ENCODE measurements at places on chromosomes 16 and 17.

DNA sequence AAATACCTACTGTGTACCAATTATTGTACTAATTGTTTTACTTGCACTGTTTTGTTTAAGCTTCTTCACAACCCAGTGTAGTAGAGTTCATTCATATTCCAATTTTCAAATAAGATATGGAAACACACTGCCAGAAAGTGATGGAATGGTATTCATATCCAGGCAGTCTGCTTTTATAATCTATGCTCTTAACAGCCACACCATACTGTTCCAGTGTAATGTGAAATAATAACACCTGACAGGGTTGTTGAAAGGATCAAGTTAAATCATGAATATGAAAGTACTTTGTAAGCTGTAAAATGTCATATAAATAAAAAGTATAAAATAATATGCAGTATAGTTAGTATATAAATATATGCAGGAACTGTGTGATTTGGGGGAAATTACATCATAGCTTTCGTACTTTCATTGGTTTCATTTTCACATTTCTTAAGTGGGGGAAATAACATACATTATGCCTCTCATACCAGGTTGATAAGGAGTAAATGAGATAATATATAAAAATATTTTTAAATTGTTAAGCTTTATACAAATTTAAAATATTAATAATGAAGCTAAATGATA lies 230.8 kb downstream of the TANC2 start:
- peak; percentile 17 for DNase-seq

- no peak for DNase-seq
Measured at GRCh38 chr17:65584604-65585521, 23.4 kb upstream of the AXIN2 start.

DNA sequence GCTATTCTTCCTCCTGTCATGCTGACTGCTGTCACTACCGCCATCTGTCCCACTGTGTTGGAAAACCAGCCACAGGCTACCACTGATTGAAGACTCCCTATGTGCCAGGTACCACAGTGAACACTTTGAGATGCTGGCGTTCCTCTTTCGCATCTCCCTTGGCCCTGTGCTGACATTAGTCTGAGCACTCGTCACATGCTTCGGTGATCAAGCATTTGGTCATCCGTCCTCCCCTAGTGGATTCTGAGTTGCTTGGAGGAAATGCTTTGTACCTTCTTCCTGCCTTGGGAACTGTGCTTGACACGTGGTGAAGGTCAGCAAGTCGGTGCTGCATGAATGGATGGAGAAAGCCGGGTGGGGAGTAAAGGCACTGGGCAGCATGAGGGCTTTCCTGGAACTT lies 260.1 kb downstream of the SNX29 start:
- no peak for DNase-seq

DNA sequence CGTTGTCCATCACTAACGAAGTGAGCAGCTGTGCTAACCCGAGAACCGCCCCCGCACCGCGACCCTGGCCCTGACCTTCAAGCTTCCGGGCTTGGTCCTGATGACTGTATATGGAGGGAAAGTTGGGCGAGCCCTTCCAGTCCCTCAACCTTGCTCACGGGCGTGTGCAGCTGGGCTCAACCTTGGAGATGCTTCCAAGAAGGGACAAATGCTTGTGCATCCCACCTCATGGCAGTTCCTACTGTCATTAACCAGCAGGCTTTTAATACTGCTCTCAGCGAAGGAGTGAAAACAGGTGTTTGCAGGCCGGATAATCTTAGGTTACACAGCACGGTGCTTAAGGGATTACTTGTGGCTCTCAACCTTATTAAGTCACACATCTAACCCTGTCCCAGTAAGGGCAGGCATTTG lies 33.5 kb downstream of the SRL start:
- no peak for DNase-seq

GRCh38 chr16:20624882-20625807 lies 49.0 kb upstream of the ACSM2B start:
- no peak for DNase-seq

- peak; percentile 63 for DNase-seq
Measured at GRCh38 chr17:29292071-29292991, 1.6 kb downstream of the NUFIP2 start.

GRCh38 chr17:77679589-77679988 lies 278.9 kb upstream of the TNRC6C start:
- DNase-seq = no peak

- no peak for DNase-seq
Measured at GRCh38 chr16:4233431-4233830, 8.4 kb downstream of the SRL start.

- no peak for DNase-seq
Measured at GRCh38 chr16:86681031-86681756, 102.8 kb downstream of the FOXL1 start.

DNA sequence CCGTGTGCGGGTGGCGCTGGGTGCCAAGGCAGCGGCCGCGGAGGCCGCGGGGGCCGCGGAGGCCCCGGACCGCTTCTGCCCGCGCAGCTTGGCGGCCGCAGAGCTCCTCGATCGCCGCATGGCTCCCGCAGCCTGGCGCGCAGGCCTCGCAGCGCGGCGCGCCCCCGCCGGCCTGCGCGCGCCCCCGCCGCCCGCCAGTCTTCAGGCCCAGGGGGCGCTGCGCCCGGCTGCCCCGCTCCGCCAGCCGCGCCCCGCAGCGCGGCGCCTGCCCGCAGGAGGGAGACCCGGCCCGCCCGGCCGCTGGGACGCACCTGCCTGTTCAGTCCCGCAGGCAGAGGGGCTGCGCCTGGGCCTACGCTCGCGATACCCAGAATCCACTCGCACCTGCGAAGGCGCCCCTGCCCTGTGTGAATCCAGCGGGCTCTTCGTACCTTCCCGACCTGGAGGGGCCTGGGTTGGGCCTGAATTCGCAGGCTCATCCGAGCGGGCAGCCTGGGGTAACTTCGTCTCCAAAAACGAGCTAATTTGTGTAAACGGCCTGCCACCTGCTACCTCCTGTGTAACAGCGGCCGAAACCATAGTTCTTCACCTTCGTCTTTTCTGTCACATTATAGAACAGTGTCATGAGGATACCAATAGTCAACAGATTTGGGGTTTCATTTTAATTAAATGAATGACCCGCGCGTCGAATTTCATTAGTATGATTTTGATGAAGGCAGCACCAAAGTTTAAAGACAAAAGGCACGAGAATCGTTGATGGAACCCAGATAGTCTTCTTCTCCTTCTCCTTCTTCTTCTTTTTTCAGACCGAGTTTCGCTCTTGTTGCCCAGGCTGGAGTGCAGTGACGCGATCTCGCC lies at the start of gene CENPV:
Gene CENPV (minus strand): TSS at position 153 of the 858 bp plus-strand sequence. CDS start 33 bp downstream, at position 120.
- peak; percentile 88 for DNase-seq

GRCh38 chr17:77466140-77466539 lies 325.4 kb downstream of the SEC14L1 start:
- no peak for DNase-seq

GRCh38 chr16:68035227-68035626 lies 12.1 kb downstream of the DUS2 start:
- DNase-seq = no peak

- no peak for DNase-seq
Measured at GRCh38 chr17:8225813-8226535, 15.6 kb upstream of the AURKB start.

DNA sequence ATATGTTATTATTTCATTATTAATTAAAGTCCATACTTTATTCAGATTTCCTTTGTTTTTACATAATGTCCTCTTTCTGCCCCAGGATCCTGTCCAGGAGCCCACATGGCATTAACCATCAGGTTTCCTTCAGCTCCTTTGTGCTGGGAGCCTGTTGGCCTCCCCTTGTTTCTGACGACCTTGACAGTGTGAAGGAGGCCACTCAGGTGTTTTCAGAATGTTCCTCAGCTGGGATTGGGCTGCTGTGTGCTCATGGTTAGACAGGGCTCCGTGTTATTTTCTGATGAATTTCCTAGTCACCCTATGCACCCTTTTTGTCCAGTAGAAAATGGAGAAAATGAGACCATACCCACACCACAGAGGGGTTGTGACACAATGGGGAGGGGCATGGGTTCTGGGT lies 281.0 kb upstream of the FOXF1 start:
- no peak for DNase-seq

- no peak for DNase-seq
Measured at GRCh38 chr17:27384261-27384701, 72.0 kb upstream of the KSR1 start.

GRCh38 chr16:1150511-1150982 lies 2.4 kb upstream of the CACNA1H start:
- DNase-seq = no peak

DNA sequence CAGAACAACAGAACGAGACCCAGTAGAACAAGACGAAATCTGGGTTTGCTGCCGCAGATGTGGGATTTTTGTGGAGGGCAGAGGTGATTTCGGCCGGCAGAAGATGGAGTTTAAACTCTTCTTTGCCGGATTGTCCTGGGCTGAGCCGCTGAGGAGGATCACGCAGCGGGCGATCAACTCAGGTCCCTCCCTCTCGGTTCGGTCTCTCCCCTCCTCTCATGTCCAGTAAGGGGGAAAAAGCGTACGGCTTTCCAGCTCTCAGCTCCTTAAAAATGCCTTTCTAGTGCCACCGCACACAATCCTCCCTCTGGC lies 2.5 kb downstream of the PHF12 start:
- DNase-seq = no peak

DNA sequence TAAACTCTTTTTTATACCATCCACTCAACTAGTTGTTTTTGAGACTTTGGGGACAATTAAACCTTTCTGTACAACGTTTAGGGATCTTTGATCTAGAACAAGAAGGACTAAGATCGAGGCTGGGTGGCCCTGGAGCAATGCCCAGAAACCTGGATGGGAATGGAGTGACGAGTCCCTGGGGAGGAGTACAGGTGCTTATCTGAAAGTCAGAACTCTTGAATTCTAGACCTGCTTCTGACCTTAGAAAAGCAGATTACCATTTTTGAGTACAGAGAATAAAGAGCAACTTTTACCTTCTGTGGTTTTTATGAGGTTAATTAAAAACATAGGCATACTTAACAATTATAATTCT lies 17.8 kb downstream of the UBE2Z start:
- DNase-seq = no peak

DNA sequence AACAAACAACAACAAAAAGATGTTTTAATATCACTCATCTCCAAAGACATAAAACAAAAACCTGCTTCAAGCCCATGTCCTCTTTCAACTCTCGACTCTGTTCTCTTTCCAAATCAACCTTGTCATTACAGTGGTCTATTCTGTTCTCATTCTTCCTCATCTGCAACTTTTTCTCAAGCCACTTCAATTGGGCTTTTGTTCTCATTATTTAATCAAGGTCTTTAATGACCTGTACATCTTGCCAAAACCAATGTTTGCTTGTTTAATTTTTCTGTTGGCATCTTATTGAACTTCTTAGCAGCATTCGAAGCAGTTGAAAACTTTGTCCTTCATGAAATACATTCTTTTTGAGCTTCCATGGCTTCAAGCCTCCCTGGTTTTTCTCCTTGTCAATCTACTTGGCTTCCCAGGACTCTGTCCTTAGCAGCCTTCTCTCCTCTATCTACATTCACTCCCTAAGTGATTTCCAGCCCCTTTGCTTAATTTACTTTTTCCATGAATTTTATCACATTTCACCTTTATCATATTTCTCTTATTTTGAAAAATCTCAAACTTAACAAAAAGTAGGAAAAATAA lies 19.6 kb upstream of the RABEP1 start:
- DNase-seq = no peak

- DNase-seq = no peak
Measured at GRCh38 chr17:11241611-11242226, 706 bp downstream of the SHISA6 start.

DNA sequence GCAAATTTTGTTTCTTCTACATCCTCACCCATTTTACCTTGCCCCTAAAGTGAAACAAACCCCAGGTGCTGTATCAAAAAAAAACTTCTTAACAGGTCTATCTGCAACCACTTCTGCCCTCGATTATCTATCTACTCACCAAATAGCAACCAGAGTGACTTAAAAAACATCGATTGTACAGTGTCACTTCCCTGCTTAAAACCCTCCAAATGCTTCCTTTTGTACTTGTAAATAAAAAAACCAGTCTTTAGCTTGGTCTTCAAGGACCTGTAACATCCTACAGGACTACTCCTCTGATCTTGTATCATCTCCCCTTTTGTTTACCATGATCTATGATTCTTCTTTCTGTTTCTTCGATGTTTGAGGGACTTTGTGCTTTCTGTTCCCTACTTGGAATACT lies 82.7 kb upstream of the CORO6 start:
- DNase-seq = no peak

DNA sequence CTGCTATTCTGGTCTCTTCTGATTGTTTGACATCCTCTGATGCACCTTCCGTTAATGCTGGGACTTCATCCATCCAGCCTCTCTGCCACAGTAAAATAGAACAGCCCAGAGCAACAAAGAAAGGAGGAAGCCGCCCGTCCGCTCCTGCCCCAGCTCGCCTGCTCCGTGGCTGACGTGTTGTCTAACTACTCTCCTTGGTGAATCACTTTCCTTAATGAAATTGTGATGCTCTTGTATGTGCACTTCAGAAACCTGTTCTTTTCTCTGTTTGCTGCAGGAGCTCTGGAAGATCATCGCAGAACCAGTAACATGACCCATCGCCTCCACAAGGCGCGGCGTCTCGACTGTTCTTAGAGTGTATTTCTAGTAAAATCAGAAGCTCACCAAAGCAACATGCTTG lies 24.3 kb downstream of the METTL22 start:
- no peak for DNase-seq

GRCh38 chr16:1991588-1991947 lies 1.8 kb downstream of the SYNGR3 start:
- no peak for DNase-seq

- no peak for DNase-seq
Measured at GRCh38 chr16:84785843-84786581, 33.8 kb upstream of the CRISPLD2 start.

DNA sequence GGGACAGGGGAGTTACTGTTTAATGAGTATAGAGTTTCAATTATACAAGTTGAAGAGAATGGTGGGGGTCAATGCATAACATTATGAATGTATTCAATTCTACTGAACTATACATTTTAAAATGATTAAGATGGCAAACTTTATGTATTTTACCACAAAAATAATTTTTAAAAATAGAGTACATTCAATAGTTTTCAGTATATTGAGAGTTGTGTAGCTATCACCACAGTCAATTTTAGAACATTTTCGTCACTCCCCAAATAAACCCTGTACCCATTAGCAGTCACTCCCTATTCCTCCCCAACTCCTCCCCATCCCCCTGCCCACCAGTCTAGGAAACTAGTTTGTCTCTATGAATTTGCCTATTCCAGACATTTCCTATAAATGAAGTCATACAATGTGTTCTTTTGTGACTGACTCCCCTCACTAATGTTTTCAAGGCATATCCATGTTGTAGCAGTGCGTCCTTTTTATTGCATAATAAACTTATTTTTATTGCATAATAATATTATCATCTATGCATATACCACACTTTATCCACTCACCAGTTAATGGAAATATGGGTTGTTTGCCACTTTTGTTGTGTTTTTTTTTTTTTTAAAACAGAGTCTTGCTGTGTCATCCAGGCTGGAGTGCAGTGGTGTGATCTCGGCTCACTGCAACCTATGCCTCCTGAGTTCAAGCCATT lies 52.5 kb upstream of the ERN1 start:
- no peak for DNase-seq

GRCh38 chr16:84672276-84673202 lies 24.2 kb downstream of the KLHL36 start:
- peak; percentile 86 for DNase-seq

- DNase-seq = no peak
Measured at GRCh38 chr17:27674335-27674734, 43.3 kb downstream of the LGALS9 start.

- DNase-seq = peak; percentile 62
Measured at GRCh38 chr17:72466199-72466598, 345.4 kb downstream of the SOX9 start.

GRCh38 chr17:77455111-77455890 lies 314.5 kb downstream of the SEC14L1 start:
- no peak for DNase-seq
